A549 treated with Mapracorat at 1 μM for 4 hours (cell line): ENCODE measurements at places on chromosomes 16 and 17. TPM values are rescaled to one million over a fixed set of nuclear protein-coding genes. Genes with fewer than 3 reads are reported as not detected.

AFMID gene
- 36.3 to 49.5 TPM (median 38.7 TPM) in 5 replicates for total RNA-seq

GPR139 gene
- not detected in 5 replicates for total RNA-seq

PRSS22 gene
- 0.64 to 1.5 TPM (median 1.2 TPM) in 5 replicates for total RNA-seq

PPL gene
- total RNA-seq, result 3.4 to 4.6 TPM (median 3.8 TPM) in 5 replicates

SLX4 gene
- 3.5 to 5.3 TPM (median 4.7 TPM) in 5 replicates for total RNA-seq

ICAM2 gene
- not detected in 5 replicates for total RNA-seq

CMTM1 gene
- total RNA-seq, result 0.49 to 1.8 TPM (median 1.1 TPM) in 5 replicates

NME2 gene
- total RNA-seq, result 1,708 to 1,916 TPM (median 1,843 TPM) in 5 replicates

MYH1 gene
- total RNA-seq, result not detected in 5 replicates

IRX5 gene
- 1.6 to 2.3 TPM (median 2.0 TPM) in 5 replicates for total RNA-seq

KRTAP4-9 gene
- not detected in 5 replicates for total RNA-seq

MPO gene
- not detected in 5 replicates for total RNA-seq

PDIA2 gene
- total RNA-seq, result 0.11 to 0.65 TPM (median 0.42 TPM) in 5 replicates
